PC-3 (cell line): ENCODE measurements at places on chromosomes 2 and 18. TPM values are rescaled to one million over a fixed set of nuclear protein-coding genes. Genes with fewer than 3 reads are reported as not detected.
A peak's percentile ranks its signal among the peaks of the same experiment; 100 is the strongest.

GRCh38 chr18:58069721-58070292, 25.8 kb downstream of the NEDD4L start:
- no peak for DNase-seq

DNA sequence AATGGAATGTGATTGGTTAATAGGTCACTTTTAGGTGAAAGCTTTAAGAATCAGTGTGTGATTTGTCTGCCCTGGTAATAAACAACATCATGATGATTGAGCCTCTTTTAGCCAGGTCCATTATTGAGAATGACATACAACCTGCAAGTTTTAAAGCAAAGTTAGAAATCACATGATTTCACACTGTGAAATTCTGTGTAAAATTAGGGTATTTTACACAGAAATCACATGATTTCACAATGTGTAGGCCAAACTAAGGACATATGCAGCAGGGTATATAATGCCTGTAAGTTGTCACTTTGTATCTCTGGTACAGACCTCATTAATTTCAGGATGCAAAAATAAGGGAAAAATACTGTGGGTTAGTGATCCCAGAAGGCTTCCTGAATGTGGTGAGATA, 16.7 kb downstream of the PSMD14 start:
- no peak for DNase-seq

The RESP18 gene
- not detected in 2 replicates for total RNA-seq

- peak; percentile 36 for DNase-seq
These were observed 43.0 kb upstream of the DSG1 start for GRCh38 chr18:31274931-31275330.

- no peak for DNase-seq
These were observed 56.7 kb downstream of the ADI1 start for GRCh38 chr2:3462493-3463104.

- no peak for DNase-seq
These were observed 7.5 kb upstream of the HAAO start for GRCh38 chr2:42799881-42800280.

The LYG2 gene
- total RNA-seq, result not detected in 2 replicates

DNA sequence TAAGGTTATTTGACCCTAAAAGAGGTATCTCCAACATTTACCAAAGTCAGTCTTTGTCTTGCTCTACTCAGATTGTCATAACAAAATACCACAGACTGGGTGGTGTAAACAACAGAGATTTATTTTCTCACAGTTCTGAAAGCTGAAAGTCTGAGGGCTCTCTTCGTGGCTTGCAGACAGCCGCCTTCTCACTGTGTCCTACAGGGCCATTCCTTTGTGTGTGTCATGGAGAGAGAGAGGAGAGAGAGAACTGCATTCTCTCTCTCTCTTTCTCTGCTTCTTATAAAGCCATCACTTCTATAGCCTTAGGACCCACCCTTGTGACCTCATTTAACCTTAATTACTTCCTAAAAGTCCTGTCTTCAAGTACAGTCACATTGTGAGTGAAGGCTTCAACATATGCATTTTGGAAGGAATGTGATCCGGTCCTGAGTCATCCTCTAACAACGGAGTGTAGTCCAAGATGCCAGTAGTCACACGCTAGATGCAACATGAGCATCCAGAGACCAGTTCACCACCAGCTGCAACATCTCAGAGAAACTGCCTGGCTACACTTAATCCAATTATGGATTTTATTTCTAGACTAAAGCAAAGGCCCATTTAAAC, 130.2 kb downstream of the CD226 start:
- peak; percentile 66 for DNase-seq

The REEP1 gene
- 0.06 TPM in 1 of 2 replicates, not detected in the other for total RNA-seq

- no peak for DNase-seq
These were observed 166.2 kb upstream of the VRK2 start for GRCh38 chr2:57880446-57880845.

- no peak for DNase-seq
These were observed 60.7 kb downstream of the KCTD18 start for GRCh38 chr2:200449149-200449548.

GRCh38 chr2:161912154-161912553, 161.9 kb downstream of the DPP4 start:
- DNase-seq, result no peak

The SALL3 gene
- total RNA-seq, result not detected in 2 replicates

DNA sequence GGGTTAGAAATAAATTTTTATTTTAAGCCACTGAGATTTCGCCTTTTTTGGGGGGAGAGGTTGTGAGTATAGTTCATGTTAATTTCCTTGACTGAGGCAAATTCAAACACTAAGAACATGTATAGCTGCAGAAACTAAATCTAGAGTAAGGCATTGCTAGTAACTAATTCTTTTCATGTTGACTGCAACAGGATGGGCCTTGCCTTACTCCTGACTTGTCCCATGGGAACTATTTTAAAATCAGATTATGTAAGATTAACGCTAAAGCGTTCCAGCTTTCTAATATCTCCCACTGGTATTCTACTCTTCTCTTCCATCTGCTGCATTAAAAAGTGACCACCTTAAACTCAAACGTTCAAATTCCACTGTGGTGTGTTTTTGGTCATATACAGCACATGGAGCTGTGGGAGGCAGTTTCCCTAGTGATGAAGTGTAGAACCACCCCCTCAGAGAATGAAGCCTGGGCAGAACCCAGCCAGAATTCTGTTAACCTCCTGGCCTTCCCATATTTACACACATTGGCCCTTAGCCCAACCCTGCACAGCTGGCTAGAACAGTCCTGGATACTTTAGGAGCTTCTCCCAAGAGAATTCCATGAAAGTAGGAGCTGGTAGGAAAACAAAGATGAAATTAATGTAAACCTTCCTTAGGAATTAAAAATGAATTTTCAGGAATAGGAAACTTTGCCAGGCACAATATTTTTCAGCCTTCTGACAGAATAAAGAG, 687.8 kb downstream of the SLC4A3 start:
- no peak for DNase-seq

- peak; percentile 69 for DNase-seq
These were observed 779.5 kb upstream of the LRRTM1 start for GRCh38 chr2:81084101-81084500.

GRCh38 chr2:98374958-98375570, 28.8 kb downstream of the CNGA3 start:
- DNase-seq, result no peak

DNA sequence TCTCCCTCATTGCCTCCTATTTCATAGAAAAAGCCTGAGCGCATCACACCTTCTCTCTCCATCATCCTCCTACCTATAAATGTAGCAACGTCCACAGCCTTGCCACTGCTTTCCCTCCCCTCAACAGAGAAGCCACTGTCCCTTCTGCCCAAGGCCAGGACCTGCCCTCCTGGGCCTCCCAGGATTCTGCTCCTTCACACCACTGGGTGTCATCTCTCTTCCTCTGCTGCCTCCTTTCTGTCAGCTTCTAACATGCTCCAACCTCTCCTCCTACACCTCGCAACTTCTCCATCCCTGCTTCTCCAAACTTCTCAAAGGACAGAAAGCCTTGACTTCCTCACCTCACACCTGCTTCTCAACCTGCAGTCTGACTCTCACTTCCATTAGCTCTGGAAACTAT, 21.2 kb upstream of the ME2 start:
- no peak for DNase-seq

The KIAA2012 gene
- not detected in 2 replicates for total RNA-seq

DNA sequence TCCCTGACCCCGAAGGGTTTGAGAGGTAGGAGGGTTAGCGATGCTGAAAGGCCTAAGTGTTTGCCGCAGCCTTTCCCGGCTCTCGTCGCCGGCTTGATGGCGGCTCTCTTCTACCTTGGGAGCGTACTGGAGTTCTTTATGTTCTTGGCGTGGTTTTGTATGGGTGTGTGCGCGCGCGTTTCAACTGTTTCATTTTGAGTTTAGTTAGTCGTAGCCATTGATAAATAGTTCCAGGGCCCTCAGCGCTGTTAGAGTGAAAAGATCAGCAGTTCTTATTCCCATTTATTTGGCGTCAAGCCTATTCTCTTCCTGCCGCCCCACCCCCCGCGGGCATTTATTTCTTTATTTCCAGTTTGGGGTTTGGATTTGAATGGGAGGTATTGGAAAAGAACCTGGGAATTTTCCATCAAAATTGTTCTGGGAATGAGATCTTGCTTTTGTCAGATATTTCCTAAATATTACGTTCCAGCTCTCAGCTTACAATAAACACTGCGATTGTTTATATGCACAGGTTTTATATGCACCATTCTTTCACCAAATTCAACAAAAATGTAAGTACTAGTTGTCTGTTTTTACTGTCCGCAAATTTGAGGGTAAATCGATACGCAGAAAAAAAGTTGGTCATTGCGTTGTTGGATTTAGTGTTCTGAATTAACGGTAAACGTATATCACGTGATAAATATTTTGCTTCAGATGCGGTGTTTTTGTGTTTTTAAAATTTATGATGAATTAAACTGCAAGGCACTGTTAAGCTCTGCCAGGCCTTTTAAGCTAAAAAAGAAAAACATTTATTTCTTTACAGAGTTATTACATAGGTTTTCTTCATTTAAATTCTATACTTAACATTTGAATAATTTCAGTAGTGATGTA, 954 bp downstream of the CCNT2 start:
- peak; percentile 25 for DNase-seq

- no peak for DNase-seq
These were observed 16.4 kb downstream of the EEF1B2 start for GRCh38 chr2:206176121-206176520.

GRCh38 chr2:231069379-231070054, 12.8 kb downstream of the PSMD1 start:
- DNase-seq, result no peak

The BIN1 gene
- 58.9 and 77.5 TPM in 2 replicates for total RNA-seq

The SPP2 gene
- not detected in 2 replicates for total RNA-seq

GRCh38 chr18:79741362-79741700, 56.4 kb upstream of the KCNG2 start:
- DNase-seq, result no peak

GRCh38 chr2:205695460-205695991, 13.2 kb downstream of the NRP2 start:
- DNase-seq, result no peak

GRCh38 chr2:150432312-150432625, 55.2 kb downstream of the RND3 start:
- DNase-seq, result no peak

The HOXD13 gene
- 0.36 and 0.46 TPM in 2 replicates for total RNA-seq
